ENCODE measurements at places on chromosomes 12 and 14. TPM values are rescaled to one million over a fixed set of nuclear protein-coding genes. Genes with fewer than 3 reads are reported as not detected.

DNA sequence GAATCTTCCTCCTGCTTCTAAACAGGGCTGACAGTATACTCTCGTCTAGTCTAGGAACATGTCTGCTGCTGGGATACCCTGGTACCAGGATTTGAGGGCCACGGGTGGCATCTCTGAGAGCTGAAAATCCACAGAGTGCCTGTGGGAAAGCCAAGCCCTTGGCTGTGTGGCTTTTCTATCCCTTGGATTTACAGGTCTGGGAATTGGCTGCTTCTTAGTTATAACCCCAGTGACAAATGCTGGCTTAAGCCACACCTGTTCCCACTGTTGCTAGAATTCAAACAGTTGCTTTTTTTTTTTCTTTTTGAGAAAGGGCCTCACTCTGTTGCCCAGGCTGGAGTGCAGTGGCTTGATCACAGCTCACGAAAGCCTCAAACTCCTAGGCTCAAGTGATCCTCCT, 14.3 kb upstream of the RIN3 start:
- DNase-seq, result no peak

GRCh38 chr14:46661728-46662127, 10.1 kb upstream of the RPL10L start:
- DNase-seq, result no peak

DNA sequence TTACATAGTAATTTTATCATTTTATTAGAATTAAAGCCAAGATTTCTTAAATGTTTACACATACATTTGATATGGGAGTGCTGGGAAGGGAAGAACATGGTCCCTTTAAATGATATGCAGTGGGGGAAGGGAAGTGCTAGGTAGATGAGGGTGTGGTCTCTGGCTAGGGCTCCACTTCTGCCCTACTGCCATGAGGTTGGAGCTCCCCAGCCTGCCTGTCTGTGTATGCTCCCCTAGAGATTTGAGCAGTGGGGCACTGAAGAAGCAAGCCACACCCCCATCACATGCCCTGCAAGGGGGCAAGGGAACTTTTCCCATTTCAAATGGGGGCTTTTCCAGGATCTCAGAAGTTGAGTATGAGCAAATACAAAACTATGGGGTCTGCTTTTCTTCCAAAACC, 25.5 kb downstream of the CLECL1 start:
- no peak for DNase-seq

Gene LAG3
- total RNA-seq, result 3.8 TPM

- DNase-seq, result no peak
Measured at GRCh38 chr14:25134184-25134583, 84.2 kb upstream of the STXBP6 start.

GRCh38 chr14:69982220-69982839, 103.1 kb downstream of the SMOC1 start:
- no peak for DNase-seq

Gene PSME1
- total RNA-seq, result 235 TPM

DNA sequence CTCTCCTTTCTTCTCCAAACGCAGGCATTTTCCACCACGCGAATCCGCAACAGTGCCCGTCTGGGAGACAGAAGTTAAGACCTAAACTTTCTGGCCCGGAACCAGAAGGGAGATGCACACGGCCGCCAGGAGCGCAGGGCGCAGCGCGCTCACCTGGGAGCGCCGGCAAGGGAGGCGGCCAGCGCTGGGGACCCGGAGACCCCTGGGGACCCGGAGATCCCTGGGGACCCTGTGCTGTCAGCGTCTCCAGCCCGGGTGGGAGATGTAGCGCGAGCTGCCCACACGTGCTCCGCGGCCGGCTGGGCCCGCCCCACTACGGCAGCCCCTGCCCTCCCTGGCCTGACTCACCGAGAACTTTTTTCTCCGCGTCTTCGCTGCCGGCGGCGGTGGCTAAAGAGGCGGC, 620 bp downstream of the YBX3 start:
- no peak for DNase-seq

Measured in T-helper 17 cell (primary cell).